ENCODE measurements at places on chromosomes 3 and 15.

- no peak for DNase-seq
Observed at GRCh38 chr3:8845641-8846040, 76.2 kb upstream of the OXTR start.

DNA sequence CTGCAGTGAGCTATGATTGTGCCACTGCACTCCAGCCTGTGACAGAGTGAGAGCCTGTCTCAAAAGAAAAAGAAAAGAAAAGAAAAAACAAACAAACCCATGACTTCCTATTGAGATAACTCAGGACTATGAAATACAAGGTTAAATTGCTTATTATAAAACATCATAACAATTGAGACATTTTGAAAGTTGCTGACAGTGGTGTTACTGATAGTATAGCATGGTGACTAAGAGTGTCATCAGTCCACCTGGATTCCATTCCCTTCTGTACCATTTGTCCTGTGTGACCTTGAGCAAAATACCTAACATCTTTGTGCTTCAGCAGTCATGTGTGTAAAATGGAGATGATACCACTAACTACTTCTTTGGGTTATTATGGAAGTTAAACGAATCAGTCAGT, 49.1 kb downstream of the ARHGEF26 start:
- DNase-seq = no peak

- no peak for DNase-seq
Observed at GRCh38 chr3:14631101-14631497, 20.5 kb upstream of the CCDC174 start.

GRCh38 chr3:129521611-129522010, 6.8 kb upstream of the RHO start:
- DNase-seq = no peak

GRCh38 chr15:43872416-43873020, 45.7 kb downstream of the WDR76 start:
- peak; percentile 89 for DNase-seq

GRCh38 chr3:73955494-73956070, 330.8 kb upstream of the PDZRN3 start:
- DNase-seq = no peak

GRCh38 chr3:12585181-12585580, 28.3 kb downstream of the MKRN2 start:
- no peak for DNase-seq

DNA sequence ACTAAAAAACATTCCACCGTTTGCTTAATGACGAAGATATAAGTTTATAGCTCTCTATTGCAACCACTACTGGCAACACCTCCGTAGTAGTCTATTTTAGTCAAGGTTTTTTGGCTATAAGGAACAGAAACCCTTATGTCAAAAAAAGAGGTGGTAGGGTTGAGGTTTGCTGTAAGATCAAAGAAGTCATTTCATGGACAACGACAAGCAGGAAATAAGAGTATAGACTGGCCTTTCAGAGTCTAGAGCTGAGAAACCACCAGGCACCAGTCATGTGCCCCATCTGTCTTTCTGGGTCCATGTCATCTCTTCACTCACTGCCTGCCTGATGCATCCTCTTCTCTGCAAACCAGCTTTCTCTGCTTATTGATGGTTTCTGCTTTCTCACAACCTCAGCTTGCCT, 42.7 kb downstream of the THBS1 start:
- no peak for DNase-seq

DNA sequence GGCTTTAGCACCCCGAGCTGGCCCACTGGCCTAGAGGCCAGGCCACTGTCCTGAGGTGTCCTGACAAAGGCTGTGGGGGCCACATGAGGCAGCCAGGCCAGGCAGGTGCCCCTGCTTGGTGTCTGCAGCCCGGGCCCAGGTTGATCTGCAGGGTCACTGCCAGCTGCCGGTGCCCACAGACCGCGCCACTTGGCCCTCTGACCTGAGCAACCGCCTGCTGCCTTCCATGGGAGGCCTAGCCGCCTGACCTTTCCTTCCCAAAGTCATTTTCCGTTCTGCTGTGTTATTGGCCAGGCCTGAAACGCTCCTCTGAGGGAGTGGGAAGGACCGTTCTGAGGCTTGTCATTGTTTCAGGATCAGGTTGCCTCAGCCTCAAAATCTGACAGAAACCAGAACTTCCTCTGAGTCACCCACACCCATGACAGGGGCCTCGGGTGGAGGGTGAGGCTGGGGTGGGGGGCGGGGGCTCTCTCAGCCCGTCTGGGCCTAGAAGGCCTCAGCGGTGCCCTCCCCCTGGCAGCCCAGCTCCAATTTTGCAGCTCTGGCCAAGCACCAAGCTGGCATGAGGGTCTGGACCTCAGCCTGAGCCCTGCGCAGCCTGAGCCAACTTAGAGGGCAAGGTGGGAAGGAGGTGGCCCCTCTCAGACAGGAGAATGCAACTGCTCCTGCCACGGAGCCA, 140.7 kb upstream of the MEF2A start:
- DNase-seq = peak; percentile 95

- DNase-seq = no peak
Observed at GRCh38 chr3:54064486-54064885, 57.9 kb upstream of the CACNA2D3 start.

DNA sequence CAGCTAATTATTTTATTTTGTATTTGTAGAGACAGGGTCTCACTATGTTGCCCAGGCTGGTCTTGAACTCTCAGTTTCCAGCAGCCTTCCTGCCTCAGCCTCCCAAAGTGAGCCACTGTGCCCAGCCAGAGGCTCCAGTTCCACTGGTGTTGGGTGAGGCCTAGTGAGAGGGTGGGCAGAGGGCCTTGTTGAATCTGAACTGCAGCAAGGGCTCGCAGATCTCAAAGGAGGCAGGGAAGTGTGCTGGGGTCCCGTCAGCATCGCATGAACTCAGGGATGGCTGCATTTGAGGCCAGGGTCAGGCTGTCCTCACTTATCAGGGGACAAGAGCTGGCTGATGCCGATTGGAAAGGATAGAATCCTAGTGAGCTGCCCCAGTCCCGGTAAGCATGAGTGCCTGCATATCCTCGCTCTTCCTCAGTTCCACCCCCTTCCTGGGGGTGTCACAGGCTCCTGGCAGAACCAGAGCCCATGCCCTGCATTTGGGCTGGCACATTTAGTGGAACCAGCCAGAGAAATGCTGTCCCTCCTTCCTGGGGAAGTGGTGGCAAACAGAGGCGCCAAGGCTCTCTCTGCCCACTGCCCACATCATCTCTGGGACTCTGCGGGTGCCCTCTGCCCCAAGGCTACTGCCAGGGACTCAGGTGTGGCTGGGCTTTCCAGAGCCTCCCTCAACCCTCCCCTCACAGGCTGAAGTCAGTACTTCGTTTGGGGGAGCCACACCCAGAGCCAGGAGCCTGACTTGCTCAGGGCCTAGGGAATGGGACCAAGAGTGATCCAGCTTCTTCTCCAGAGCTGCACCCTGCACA, 24.1 kb downstream of the ALS2CL start:
- DNase-seq = no peak

DNA sequence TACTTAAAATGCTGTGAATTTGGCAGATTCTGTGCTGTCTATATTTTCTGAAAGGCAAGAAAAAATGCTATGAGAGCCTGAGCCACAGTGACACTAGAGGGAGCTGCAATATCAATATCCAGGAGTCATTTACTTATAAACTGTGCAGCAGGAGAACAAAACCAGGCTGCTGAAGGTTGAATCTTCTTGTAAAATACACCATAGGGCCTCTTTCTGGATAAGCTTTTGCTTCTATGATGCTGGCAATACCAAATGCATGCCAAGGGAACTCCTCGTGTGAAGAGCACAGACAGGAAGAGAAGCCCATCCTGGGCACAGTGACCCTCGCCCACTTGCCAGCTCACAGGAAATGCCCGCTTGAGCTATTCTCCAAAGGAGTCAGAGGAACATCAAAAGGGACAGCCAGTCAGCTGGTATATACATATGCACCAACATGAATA, 48.0 kb upstream of the TSPAN3 start:
- peak; percentile 88 for DNase-seq

GRCh38 chr15:39157882-39158281, 423.0 kb upstream of the THBS1 start:
- DNase-seq = no peak

GRCh38 chr3:116517308-116517707, 72.0 kb upstream of the LSAMP start:
- peak; percentile 1 for DNase-seq

DNA sequence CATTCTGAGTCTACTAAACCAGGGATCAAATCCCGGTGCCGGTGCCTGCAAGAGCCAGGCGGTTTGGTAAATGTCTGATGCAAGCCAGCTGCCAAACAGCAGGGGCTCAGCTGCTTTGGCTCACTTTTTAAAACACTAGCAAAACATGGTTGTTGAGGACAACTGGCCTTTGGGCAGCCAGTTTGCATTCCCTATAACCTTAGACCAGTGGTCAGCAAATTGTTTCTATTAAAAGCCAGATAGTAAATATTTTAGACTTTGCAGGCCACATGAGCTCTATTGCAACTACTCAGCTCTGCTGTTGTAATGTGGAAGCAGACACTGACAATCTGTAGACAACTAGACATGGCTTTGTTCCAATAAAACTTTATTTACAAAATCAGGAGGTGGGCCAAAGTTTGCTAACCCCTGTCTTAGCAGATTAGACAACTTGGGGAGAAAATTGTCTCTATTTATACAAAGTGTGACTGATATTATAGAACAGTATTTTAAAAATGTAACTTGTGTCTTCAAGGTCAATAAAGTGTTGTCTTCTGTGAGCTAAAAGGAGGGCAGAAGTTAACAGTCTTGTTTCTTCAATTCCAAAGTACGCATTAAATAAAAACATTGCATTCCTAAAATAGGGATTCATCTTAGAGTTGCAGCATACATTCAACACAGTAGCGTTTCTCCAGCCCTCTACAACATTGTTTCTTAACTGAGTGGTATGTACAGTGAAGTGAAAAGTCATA, 67.6 kb downstream of the SSUH2 start:
- peak; percentile 41 for DNase-seq

- DNase-seq = peak; percentile 81
Observed at GRCh38 chr15:51647128-51647562, 24.6 kb upstream of the DMXL2 start.

DNA sequence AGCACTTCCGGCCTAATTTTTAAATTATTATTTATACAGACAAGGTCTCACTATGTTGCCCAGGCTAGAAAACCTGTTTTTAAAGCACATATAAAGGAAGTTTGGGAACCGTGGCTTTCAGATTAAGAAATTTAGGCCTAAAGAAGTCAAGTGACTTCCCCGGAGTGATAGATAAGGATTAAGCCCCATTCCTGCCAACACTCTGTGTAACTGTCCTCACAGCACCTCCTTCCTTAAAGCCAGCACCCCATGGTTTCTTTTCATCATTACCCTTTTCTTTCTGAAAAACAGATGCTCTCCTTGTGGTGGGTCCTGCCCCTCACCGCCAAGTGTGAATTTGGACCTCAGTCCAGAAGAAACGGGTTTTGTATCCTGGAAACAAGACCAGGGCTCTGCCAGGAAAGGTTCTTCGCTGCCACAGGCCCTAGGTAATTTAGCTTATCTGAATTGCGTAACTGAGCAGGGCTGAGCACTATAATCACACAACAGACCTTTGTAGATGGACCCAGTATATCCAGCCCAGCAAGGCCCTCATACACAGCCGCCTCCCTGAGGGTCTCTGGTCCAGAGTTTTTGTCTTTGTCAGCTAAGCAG, 231.3 kb downstream of the PLCL2 start:
- no peak for DNase-seq

- DNase-seq = no peak
Observed at GRCh38 chr3:112017091-112017490, 17.4 kb upstream of the TMPRSS7 start.

DNA sequence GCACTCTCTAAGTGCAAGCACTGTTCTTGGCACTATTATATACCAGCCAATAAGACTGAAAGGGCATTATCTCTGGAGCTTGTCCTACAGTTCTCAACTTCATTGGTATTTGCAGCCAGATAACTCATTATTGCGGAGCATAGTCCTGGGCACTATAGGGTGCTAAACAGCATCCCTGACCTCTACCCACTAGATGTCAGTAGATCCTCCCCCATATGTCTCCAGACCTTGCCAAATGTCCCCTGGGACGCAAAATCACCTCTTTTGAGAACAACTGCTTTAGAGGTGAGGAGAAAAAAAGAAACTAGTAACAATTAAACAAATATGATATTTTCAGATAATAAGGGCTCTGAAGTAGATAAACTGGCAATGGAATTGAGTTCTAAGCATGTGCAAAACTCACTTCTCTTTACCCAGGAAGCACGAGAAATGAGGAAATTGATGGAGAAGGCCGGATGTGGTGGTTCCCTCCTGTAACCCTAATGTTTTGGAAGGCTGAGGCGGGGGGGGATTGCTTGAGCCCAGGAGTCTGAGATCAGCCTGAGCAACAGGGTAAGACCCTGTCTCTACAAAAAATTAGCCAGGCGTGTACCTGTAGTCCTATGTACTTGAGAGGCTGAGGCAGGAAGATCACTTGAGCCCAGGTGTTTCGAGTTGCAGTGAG, 61.4 kb downstream of the FRMD4B start:
- DNase-seq = no peak

- no peak for DNase-seq
Observed at GRCh38 chr15:26143221-26143620, 280.1 kb upstream of the ATP10A start.

GRCh38 chr15:82764740-82765139, 41.1 kb downstream of the FSD2 start:
- no peak for DNase-seq

DNA sequence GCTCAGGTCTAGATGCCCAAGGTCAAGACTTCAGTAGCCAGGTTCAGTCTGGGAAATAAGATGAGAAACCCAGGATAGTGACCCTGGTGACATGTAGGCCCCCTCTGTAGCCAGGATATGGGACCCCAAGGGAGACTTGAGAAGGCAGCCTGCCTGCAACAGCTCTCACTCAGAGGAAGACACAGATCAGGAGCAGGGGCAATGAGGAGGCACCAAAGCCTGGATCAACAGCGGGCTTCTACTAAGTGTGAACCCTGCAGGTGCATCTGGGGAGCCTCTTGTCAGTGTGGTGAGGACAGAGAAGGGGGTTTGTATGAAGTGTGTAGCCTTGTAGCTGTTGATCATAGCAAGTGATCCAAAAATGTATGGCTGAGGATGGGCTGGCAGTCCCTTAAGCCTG, 25.4 kb downstream of the PLA2G4F start:
- no peak for DNase-seq

- no peak for DNase-seq
Observed at GRCh38 chr3:175735866-175736265, 876.7 kb downstream of the NAALADL2 start.

DNA sequence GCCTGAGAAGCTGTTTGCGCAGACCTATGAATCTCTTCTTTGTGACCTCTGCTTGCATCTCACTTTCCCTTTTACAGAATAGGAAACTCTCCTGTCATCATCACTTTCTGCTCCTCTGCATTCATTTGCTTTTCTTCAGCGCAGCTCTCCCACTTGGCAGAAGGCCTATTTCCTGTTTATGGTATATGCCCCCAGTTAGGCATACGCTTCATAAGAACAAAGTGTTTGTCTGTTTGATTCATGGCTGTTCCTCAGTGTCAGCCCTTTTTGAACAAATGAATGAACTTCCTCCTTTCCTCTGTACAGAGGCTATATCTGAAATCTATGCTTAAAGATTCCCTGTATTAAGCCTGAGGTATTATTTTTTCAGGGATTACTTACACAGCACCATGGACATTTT, 1216.9 kb upstream of the GBE1 start:
- DNase-seq = no peak

DNA sequence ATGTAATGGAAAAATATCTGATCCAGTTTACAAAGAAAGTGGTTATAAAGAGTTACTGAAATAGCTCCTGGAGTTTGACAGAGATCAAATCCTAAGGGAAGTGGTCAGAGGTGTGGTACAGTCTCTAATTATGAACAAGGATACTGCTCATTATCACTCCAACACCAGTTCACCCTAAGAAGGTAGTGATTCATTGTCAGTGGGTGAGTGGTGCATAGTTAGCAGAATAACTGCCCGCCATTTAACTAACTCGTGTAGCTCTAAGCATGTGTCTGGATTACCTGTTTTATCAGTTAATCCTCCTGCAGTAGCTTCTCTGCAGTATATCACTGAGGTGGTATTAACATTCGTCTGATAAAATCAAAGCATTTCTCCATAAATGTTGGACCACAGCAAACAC, 700.1 kb downstream of the NLGN1 start:
- DNase-seq = no peak
